ENCODE measurements at places on chromosomes 6 and 20.

GRCh38 chr20:62952373-62952967 is at the start of gene SLC17A9:
Gene SLC17A9, plus strand, starts transcription at chr20:62952709. Its CDS starts 122 bp downstream, at chr20:62952831.
- peak; percentile 60 for DNase-seq

DNA sequence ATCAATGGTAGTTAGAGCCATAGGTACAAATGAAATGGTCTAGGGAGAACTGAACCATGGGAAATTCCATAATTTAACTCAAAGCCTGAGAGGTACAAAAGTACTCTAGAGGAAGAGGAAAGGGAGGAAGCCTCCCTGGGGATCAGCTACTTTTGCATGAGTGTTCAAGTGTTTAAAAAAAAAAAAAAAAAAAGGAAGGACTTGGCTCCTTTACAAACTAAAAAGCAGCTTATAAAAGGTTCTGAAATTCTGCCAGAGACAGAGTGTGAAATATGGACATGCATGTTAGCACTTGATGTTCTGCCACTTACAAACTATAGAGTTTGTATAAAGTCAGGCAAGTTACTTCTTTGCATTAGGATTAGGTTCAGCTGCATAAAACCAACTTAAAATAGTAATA is 290.0 kb downstream of the TBC1D7 start:
- no peak for DNase-seq

GRCh38 chr20:58235010-58235409 is 6.6 kb upstream of the ANKRD60 start:
- DNase-seq: no peak

DNA sequence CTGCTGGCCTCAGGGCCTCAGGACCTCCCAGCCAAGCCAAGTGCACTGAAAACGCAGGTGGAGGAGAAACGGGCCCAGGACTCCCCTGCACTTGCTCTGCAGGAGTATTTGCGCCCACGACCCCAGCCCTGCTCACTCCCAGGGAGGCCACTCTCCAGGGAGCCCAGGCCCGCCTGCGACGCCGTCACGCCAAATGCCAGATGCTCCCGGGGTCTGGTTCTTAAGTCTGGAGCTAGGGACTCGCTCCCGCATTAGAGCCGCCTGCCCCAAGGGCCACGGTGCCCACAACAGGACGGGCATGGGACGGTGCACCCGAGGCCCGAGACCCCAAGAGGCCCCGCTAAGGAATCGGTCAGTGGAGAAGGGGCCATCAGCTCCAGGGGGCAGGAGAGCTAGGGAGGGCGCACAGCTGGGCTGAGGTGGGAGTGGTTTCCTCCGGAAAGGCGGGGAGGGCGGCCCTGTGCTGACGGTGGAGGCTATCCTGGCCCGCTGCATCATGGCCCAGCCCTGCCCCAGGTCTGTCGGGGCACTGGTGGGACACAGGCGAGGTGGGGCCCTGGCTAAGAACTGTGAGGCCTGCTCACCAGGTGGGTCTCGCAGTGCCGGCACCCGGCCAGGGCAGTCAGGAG is 44.1 kb upstream of the CHRNA4 start:
- DNase-seq: no peak

GRCh38 chr20:34010405-34010931 is 16.8 kb downstream of the RALY start:
- DNase-seq: no peak

DNA sequence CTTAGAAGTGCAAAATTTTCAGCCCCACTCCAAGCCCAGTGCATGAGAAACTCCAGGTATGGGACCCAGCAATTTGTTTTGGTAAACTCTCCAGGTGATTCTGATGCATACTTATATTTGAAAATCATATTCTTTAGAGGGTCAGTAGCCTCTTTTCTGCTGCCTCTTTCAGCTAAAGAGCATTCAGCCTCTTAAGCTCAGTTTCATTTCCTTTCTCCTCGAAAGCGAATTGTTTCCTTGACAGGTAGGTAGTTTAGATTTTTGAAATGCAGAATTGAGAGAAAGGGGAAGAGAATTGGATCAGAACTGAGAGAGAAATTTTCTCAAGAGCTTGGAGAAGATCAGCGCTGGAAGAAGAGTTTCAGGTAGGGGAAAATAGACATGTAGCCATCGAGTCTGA is 995.8 kb upstream of the FLRT3 start:
- no peak for DNase-seq

DNA sequence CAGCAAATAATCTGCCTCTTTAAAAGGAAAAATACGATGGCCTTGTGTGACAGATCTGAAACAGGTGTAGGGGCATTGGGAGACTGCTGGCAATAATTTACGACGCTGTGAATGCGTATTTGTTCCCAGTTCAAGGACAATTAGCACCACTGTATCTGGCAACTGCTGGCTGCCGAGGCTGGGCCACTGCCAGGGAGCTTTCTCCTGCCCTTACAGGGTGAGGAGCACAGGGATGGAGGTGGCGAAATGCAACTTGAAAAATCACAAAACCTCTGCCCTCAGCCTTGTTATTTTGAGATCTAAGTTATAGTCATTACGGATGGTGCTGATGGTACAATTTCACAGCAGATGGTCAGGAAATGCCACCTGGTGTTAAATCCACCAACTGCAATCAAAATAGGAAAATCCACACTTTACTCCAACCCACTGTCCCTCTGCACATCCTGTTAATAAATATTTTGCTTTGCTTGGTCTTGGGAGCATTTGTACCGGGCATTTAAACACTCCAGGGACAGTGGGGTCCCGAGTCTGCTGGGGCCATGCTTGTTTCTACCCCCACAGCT is 6.4 kb downstream of the MYLK4 start:
- DNase-seq: no peak

DNA sequence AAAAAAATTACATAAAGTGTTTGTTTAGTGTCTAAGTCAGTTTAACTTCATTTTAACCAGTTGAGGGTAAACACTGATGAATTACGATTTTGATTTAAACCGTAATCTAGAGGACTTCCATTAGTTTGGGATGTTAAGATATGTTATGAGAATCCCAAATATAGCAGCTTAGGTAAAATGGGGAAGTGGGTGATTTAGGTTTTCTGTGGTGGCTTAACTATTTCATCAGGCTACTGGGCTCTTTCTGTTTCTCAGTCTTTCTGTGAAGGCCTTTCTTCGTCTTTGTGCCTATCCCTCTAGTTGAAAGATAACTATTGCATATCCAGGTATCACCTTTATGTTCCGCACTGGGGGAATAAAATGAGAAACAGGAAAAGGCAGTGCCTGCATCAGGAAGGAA is 27.9 kb downstream of the CENPW start:
- DNase-seq: no peak

DNA sequence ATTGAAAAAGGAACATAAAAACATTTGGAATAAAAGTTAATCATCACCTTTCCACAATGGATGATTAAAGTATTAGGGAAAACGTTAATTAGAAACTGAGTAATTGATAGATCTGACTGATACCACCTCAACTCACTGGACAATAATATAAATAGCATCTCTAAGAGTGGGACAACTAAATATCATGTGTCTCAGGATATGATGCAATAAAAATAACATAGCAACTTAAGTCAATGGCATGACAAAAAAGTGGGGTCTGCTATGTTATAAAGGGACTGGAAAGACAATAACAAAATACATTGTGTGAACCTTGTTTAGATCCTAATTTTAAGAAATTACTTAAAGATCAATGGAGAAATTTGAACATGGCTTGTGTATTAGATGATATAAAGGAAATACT is 10.3 kb downstream of the OR12D1 start:
- DNase-seq: no peak

GRCh38 chr6:28960846-28961500 is 37.2 kb upstream of the TRIM27 start:
- DNase-seq: no peak

GRCh38 chr6:34859951-34860350 is 27.9 kb downstream of the TAF11 start:
- no peak for DNase-seq

DNA sequence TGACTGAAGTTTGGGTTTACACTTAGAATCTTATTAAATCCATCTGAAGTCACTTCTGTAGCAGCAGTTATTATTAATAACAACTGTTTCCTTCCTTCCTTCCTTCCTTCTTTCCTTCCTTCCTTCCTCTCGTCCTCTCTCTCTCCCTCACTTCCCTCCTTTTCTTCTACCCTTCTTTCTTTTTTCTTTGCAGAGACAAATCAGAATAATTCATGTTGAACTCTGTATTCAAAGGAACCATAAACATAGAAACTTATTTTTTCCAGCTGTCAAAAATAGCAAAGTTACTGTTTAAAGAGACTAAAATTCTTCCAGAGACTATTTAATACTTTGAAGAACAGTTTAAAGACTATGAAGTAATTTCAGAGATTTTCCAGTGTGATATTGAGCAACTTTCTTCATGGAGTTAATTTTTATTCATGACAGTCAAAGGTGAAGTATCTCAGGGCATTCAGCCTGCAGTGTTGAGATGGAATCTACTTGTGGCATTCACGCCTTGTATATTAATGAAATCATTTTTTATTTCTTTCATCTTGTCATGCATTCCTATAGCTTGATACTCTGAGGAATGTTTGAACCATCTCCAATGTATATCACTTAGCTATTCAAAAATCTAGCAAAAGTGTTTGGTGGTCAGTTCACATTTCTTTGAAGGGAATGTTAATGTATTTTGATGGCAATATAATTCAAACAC is 109.7 kb downstream of the BCAS1 start:
- no peak for DNase-seq

GRCh38 chr20:51594236-51595057 is 51.9 kb upstream of the NFATC2 start:
- DNase-seq: no peak

DNA sequence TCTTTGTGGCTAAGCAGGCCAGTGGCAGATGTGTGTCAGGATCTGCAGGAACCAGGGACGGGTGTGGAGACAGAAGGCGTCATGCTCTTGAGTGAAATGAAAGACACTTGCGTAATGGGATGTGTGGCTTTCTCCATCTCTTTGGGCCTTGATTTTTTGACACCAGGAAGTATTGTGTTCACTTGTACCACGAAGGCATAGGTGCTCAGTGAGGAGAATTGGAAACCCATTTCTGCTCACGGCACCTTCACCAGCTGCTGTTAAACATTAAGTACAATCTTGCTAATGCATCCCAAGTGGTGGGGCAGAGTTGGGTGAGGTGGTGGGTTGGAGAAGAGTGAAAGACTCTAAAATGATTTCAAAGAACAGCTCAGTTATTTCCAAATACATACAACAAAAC is 30.0 kb downstream of the GJA10 start:
- DNase-seq: no peak

- DNase-seq: no peak
Measured at GRCh38 chr6:161415302-161415855, 141.5 kb upstream of the AGPAT4 start.

DNA sequence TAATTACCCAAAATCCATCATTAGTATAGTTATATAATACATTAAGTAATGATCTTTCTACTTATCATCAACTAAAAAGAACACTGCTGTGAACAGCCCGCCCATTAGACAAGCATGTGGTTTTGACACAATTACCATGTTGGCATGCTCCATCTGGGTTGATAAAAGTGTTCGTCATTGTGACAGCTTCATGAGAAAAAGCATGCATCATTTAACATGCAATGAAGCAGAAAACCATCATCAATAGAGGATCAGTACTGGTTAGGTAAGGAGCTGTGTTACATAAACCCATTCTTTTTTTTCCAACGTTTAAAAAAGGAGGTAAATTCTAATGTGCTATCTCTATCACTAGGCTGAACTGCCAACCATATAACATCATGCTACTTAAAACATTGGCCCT is 101.9 kb downstream of the EPB41L2 start:
- no peak for DNase-seq

DNA sequence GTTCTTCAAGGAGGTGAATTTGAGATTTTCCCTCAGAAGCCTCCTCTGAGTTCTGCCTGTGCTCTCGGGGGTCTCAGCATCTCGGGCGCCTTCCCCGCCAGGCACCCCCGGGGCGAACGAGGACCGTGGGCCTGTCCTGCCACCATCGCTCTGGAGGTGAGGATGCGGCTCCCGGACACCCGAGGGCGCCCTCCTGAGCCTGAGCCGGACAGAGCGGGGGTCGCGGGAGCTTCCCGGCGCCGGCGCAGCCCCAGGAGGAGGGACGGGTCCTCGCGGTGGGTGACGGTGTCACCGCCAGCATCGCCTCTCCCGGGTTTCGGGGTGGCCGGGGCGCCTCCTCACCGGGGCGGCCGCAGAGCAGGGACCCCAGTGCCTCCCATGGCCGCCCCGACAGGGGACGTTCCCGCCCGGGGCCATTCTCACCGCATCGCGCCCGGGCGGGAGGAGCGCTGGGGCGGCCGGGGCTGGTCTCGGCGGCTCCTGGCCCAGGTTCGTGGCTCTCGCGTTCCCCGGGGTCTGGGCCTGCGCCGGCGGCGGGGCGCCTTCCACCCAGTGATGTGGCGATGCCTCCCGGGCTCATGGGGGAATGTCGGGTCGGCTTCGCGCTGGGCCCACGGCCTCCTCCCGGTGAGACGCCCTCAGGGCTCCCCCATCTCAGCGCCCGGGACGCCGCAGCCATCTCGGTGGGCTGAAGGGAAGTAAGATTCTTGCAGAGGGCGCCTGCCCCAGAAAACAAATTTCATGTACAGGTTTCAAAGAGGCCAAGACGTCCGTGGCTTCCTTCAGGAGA is 210.5 kb downstream of the ERMARD start:
- DNase-seq: no peak

DNA sequence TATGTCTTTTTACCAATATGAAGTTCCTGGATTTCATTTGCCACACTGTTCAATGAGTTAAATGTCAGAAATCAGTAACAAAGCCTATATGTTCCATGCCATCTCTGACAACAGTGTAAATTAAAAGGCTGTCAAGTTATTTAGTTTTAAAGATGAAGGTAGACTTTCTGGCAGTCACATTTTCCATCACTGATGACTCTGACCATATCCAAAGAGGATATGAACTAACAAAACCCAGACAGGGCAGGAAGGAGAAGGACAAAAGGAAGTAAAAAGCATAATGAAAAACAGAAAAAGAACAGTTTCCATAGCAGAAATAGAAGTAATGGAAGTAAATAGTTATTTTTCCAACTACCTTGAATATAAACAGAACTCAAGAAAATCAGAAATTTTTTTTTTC is 242.3 kb downstream of the UBE3D start:
- no peak for DNase-seq

DNA sequence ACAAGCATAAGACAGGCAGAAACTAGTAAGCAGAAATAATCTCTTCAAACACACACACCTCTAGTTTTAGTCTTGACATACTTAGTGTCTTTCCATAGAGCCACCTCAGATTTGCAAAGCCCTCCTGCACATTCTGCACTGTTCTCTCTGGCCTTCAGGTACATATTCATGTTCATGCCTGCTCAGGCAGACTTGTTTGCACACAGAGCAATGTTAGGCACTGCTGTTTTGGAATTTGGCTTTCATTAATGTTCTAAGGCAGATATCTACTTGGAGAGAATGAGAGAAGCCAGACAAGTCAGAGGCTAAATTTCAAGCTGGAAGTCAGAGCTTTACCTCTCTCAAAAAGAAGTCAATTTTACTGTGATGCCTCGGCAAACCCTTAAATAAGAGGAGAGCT is 21.3 kb upstream of the DST start:
- DNase-seq: no peak

Data from stimulated activated CD8-positive, alpha-beta memory T cell treated with anti-CD3 and anti-CD28 coated beads, Interleukin-4, amount 100 ng/mL, for 24 hours (primary cell).